Keratinocyte (primary cell): ENCODE measurements at places on chromosomes 4 and X.
A peak's percentile ranks its signal among the peaks of the same experiment; 100 is the strongest.

DNA sequence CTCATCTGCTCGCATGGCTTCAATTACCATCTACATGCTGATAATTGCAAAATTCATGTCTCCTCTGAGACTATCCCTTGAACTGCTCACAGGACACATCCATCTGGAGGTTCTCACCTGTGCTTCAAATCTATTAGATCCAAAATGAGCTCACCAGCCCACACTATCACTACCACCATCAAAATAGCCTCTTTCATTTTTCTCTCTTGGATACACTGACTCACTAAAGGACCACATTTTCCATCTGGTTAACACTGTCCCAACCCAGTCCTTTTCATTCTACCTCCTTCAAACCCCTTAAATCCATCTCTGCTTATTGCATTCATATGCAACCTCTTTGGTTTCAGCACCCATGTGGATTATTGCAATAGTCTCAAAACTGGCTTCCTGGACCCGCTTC, 497.6 kb downstream of the MID1IP1 start:
- H3K27me3 ChIP-seq = no peaks in the 10 kb centered on the region
- H3K36me3 ChIP-seq = no peaks in the 10 kb centered on the region
- H3K4me1 ChIP-seq = no peaks in the 10 kb centered on the region
- H3K4me3 ChIP-seq = no peak overlapping the region
- no peak overlapping the region for H3K27ac ChIP-seq

GRCh38 chr4:913280-913618, 18.9 kb downstream of the GAK start:
- H3K27ac ChIP-seq = no peak overlapping the region
- no peak for DNase-seq
- no peaks in the 10 kb centered on the region for H3K27me3 ChIP-seq
- H3K4me1 ChIP-seq = no peaks in the 10 kb centered on the region
- no peaks in the 10 kb centered on the region for H3K36me3 ChIP-seq
- no peak overlapping the region for H3K4me3 ChIP-seq

DNA sequence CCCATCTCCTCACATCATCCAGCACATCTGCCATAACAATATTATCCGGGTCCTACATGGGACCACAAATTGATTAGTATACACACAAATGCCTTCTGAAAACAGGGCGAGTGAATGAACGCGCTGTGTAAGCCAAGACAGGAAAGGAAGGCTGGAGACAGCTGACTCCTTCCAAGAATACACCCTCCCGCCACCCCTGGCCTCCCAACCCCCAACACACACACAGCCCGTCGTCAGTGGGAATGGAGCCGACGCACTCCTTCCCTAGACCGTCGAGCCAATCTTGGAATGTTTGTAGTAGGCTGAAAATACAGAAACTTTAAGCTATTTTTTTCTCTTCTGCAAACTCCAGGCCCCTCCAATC, 319 bp upstream of the MAGEH1 start:
- no peaks in the 10 kb centered on the region for H3K36me3 ChIP-seq
- no peaks in the 10 kb centered on the region for H3K27me3 ChIP-seq
- H3K27ac ChIP-seq = no peak overlapping the region
- H3K4me1 ChIP-seq = no peaks in the 10 kb centered on the region

GRCh38 chr4:55807556-55807955, 12.0 kb upstream of the EXOC1L start:
- DNase-seq = no peak
- H3K36me3 ChIP-seq = no peaks in the 10 kb centered on the region
- no peaks in the 10 kb centered on the region for H3K4me1 ChIP-seq
- no peak overlapping the region for H3K27ac ChIP-seq
- H3K4me3 ChIP-seq = no peak overlapping the region

- H3K27ac ChIP-seq = no peak overlapping the region
- no peaks in the 10 kb centered on the region for H3K36me3 ChIP-seq
- no peaks in the 10 kb centered on the region for H3K27me3 ChIP-seq
- H3K4me1 ChIP-seq = no peaks in the 10 kb centered on the region
These were observed 25.0 kb downstream of the CCNQ start for GRCh38 chrX:153573984-153574383.

DNA sequence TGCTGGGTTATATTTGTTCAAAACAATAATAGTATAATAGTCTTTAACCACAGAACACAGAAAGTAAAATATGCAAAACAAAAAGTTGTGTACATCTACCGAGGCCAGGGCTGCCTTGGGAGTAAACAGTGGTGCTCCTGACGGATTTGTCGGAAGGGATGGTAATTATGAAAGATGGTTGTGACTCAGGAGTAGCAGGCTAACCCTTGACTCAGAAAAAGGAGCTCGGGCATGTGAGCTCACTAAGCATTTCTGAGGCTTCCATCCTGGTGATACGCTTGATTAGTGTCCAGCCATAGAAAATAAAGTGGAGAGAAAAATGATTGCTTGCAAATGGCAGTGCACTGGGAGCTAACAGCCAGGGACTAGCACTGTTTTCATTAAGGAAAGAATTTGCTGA, 53.2 kb upstream of the SPANXB1 start:
- no peak overlapping the region for H3K4me3 ChIP-seq
- no peak overlapping the region for H3K27ac ChIP-seq
- H3K27me3 ChIP-seq = no peaks in the 10 kb centered on the region
- H3K36me3 ChIP-seq = no peaks in the 10 kb centered on the region
- no peak for DNase-seq
- no peaks in the 10 kb centered on the region for H3K4me1 ChIP-seq

DNA sequence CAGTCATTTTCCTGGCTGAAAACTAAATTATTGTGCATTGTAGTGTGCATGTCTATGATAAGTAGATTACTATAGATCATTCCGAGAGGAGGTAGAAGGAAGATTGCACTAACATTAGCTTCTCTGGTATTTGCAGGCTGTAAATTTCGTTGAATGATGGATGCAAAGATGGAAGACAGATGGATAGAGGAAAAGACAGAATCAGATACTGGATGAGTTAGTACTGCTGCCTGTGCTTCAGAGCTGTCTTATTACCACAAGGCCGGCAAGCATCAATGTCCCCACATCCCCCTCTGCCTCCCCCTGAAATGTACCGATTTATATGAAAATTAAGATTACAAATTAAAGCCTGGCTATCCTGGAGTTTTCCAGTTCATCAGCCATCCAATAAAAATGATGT, 17.7 kb downstream of the NAA11 start:
- no peak overlapping the region for H3K4me3 ChIP-seq
- no peak overlapping the region for H3K27ac ChIP-seq
- no peaks in the 10 kb centered on the region for H3K27me3 ChIP-seq
- H3K4me1 ChIP-seq = no peaks in the 10 kb centered on the region

DNA sequence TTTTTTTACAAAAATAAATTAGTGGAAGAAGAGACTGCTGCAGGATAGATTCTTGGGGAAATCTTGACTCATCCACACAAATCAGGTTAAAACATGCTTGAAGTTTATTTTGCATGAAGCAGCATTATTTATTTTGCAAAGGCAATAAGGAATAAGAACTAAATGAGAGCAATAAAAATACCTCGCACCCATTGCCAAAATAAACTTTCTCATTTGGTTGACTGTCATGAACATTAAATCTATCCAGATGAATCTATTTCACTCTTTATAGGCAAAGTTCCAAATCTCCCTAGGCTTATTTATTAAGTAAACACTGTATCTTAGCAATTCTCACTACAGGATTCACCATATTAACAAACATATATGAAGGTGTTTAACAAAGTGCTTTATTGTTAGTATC, 58.9 kb downstream of the HOPX start:
- peaks cover 21% of the 10 kb centered on the region for H3K4me1 ChIP-seq
- no peaks in the 10 kb centered on the region for H3K36me3 ChIP-seq
- peak overlapping the region; percentile 3 for H3K4me3 ChIP-seq
- H3K27me3 ChIP-seq = no peaks in the 10 kb centered on the region
- peak overlapping the region; percentile 65 for H3K27ac ChIP-seq
- DNase-seq = no peak

DNA sequence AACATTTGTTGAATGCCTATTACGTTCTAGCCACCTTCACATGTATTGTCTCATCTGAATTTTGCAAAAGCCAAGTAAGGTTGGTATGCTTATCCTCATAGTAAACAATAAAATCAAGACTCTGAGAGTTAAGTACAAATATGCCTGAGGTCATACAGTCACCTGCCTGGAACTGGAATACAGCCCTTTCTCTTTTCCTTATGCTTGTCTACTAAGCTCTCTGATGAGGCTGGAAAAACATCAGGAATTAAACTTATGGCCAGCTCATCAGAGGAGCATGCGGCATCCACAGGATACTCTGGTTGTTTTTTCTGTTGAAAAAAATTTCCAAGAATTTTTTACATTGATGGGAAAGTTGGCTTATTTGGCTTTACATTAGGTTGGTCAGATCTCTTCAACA, 35.5 kb downstream of the NCAPG start:
- no peaks in the 10 kb centered on the region for H3K36me3 ChIP-seq
- no peak for DNase-seq
- H3K4me3 ChIP-seq = no peak overlapping the region
- H3K27me3 ChIP-seq = no peaks in the 10 kb centered on the region

GRCh38 chr4:169615467-169616106, 3.2 kb upstream of the NEK1 start:
- H3K4me3 ChIP-seq = no peak overlapping the region
- no peaks in the 10 kb centered on the region for H3K27me3 ChIP-seq
- H3K4me1 ChIP-seq = peaks cover 22% of the 10 kb centered on the region
- H3K27ac ChIP-seq = no peak overlapping the region
- DNase-seq = no peak

DNA sequence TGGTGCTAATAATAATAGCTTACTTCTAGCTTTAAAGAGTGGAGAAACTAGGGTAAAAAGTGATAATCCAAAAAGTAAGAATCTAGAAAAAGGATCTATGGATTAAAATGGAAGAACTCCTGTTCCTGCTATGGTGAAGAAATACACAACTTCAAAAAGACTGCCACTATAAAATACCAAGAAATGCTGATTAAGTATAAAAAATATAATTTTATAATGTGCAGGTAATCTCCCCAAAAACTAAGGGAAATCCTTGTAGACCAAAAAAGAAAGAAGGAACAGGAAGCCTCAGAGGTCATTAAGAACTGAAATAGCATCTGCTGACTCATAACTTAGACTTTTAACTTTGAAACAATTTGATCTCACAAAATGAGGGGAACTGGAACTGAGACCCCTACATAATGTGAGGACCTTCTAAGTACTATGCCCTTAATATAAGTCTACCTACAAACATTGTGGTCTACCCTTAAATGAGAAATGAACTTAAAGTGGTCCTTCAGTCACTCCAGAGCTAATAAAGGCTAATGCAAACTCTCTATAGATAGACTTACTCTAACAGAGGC, 50.6 kb upstream of the SRPX start:
- no peak for DNase-seq
- peaks cover 9% of the 10 kb centered on the region for H3K4me1 ChIP-seq
- no peaks in the 10 kb centered on the region for H3K36me3 ChIP-seq
- no peak overlapping the region for H3K4me3 ChIP-seq
- H3K27ac ChIP-seq = no peak overlapping the region
- no peaks in the 10 kb centered on the region for H3K27me3 ChIP-seq

- no peaks in the 10 kb centered on the region for H3K27me3 ChIP-seq
- no peaks in the 10 kb centered on the region for H3K4me1 ChIP-seq
- no peak overlapping the region for H3K4me3 ChIP-seq
- no peaks in the 10 kb centered on the region for H3K36me3 ChIP-seq
- DNase-seq = no peak
- no peak overlapping the region for H3K27ac ChIP-seq
These were observed 168.5 kb upstream of the GPC4 start for GRCh38 chrX:133583825-133584224.

DNA sequence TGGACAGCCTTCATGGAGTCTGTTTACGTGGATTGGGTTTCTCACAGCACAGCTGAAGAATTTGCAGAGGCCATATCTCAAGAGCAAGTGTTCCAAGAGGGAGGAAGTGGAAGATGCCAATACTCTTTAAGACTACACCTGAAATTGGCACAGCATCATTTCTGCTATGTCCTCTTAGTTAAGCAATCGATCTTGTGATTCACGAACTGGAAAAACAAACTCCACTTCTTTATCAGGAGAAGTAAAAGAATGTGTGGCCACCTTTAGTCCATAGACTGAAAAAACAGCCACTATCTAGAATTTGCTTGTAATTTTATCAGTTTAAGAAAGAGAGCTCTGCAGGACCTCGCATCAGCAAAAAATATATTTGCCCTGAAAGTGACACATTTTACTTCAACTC, 473.1 kb upstream of the ATOH1 start:
- no peaks in the 10 kb centered on the region for H3K36me3 ChIP-seq
- DNase-seq = no peak
- H3K4me1 ChIP-seq = no peaks in the 10 kb centered on the region
- no peak overlapping the region for H3K4me3 ChIP-seq

- no peak overlapping the region for H3K27ac ChIP-seq
- H3K4me3 ChIP-seq = no peak overlapping the region
- H3K36me3 ChIP-seq = no peaks in the 10 kb centered on the region
- no peaks in the 10 kb centered on the region for H3K4me1 ChIP-seq
These were observed 215.5 kb upstream of the ZFP42 start for GRCh38 chr4:187780070-187780469.

GRCh38 chrX:47316276-47317025, 53.9 kb upstream of the ZNF157 start:
- DNase-seq = no peak
- H3K4me1 ChIP-seq = no peaks in the 10 kb centered on the region
- H3K27me3 ChIP-seq = no peaks in the 10 kb centered on the region
- H3K4me3 ChIP-seq = no peak overlapping the region

- no peak overlapping the region for H3K27ac ChIP-seq
- no peaks in the 10 kb centered on the region for H3K4me1 ChIP-seq
- no peak for DNase-seq
- H3K36me3 ChIP-seq = no peaks in the 10 kb centered on the region
- H3K4me3 ChIP-seq = no peak overlapping the region
These were observed 12.5 kb upstream of the CXCL13 start for GRCh38 chr4:77593101-77593500.

DNA sequence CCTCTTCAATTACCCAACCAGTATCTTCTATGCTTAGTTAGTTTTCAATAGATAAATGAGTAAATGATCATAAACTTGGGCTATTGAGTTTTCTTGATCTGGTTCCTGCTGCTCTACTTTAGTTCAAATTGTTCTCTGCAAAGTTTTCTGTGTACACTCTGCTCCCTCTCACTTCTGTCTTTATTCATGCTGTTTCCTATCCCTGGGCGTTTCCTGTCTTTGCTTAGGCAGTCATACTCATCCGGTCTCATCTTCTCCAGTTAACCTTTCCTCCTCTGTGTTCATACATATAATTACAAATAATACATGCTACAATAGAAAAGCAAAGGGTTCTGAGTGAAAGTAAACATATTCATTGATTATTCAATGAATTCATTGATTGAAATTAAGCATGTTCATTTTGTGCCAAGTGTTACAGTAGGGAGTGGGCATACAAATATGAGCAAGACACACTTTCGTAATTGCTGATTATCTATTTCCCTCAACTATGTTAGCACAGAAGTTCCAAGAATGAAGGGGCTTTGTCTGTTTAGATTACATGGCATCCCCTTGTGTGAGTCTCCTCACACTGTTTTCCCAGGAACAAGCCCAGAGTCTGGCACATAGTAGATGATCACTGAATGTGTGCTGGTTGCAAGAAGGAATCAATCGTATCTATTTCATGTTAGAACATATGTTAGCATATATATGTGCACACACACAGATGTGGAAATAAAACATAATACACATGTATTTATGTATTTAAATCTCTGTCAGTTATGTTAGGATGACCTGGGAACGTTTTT, 1.1 kb downstream of the RAB39B start:
- no peak for DNase-seq
- H3K36me3 ChIP-seq = no peaks in the 10 kb centered on the region
- H3K4me3 ChIP-seq = no peak overlapping the region
- no peaks in the 10 kb centered on the region for H3K27me3 ChIP-seq
- no peak overlapping the region for H3K27ac ChIP-seq
